HT1080 (cell line): ENCODE measurements at places on chromosomes 2 and 18.
A peak's percentile ranks its signal among the peaks of the same experiment; 100 is the strongest.

GRCh38 chr18:8673256-8674209, 31.8 kb upstream of the MTCL1 start:
- DNase-seq = no peak

GRCh38 chr2:236853585-236854051, 232.1 kb upstream of the COPS8 start:
- DNase-seq = no peak

GRCh38 chr2:2192091-2192955, 138.8 kb downstream of the MYT1L start:
- DNase-seq = no peak

DNA sequence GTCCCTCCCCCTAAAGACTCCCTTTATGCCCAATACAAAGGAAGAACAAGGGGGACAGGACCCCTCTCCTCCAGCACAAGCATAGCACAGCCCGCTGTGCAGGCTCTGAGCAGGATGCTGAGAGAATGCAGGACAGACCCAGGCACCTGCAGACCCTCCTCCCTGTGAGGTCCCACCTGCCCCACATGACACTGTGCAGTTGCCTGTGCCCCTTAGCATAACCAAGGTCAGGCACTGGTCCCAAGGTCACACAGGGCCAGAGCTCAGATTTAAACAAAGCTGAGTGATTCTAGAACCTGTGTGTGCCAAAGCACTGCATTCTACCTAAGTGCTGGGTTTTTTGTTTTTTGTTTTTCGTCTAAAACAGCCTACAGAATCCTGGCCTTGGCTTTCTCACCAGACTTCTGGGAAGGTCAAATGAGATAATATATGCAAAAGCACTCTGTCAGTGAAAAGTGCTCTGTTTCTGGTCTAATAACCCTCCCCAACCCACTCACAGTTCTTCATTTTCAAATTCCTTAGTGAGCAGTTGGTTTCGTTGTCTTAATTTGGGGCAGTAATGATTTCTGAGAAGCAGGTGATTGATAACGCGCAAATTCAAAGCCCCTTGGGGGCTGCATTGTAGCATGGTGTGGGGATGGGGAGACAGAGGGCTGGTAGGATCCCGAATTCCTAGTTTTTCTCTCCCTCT, 125.7 kb downstream of the KCTD1 start:
- DNase-seq = no peak

DNA sequence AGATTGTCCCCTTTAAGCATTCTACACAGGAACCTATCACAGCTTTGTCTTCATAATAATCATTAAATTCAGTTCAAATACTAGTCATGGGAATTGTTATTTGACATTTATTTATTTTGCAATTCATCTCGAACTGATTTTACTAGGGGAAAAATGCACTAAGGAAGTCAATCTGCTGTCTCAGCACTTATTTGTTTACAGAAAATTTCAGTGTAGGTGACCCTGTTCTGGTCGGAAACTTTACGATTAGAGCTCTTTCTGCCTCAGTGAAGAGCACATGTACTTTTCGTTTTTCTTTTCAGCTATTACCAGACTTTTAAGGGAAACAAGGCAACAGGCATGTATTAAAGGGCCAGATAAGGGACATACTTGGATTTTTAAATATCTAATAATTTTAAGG, 1405.7 kb upstream of the ZEB2 start:
- no peak for DNase-seq

DNA sequence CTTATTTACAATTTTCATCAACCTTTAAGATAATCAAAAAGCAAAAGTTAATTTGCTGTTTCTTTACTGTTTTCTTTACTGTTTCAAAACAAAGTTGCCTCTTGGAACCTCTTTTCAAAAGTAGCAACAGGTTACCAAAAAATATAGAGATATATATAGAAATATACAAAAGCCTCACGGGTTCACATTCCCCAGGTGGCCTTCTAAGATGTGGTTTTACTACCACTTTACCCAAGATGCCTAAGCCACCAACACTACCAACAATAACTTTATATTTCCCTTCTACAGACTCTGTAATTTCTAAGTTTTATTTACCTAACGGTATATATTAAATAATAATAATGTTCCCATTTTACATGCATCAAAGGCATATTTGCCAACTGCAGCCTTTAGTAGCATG, 4.9 kb downstream of the CYB5A start:
- DNase-seq = no peak

DNA sequence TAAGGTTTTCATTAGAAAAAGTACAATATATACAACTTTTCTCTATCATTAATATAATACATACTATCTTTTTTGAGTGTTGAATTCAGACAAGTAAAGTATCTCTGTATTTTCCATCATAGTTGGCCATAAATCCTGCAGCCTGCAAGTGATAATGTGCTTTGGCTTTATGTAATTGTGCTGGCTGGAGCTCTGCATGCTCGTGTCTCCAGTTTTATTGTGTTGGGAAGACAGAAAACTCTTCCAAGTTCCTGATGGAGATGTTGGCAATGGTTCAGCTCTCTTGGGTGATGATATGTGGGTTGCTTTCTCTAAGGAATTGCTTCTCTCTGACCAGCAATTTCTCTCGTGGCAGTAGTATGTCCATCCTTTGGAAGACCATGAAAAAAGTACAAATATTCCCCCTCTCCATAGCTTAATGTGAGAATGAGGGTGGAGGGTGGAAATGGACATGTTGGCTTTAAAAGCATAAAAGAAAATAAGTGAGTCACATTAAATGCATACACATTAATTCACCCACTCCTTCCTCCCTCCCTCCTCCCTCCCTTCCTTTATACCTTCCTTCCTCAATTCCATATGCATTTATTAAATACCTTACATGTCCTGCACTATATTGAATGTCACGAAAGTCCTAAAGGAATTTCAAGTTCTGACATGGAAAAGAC, 344.2 kb downstream of the MTX2 start:
- peak; percentile 36 for DNase-seq

GRCh38 chr18:44156126-44156525, 524.6 kb upstream of the SETBP1 start:
- no peak for DNase-seq

DNA sequence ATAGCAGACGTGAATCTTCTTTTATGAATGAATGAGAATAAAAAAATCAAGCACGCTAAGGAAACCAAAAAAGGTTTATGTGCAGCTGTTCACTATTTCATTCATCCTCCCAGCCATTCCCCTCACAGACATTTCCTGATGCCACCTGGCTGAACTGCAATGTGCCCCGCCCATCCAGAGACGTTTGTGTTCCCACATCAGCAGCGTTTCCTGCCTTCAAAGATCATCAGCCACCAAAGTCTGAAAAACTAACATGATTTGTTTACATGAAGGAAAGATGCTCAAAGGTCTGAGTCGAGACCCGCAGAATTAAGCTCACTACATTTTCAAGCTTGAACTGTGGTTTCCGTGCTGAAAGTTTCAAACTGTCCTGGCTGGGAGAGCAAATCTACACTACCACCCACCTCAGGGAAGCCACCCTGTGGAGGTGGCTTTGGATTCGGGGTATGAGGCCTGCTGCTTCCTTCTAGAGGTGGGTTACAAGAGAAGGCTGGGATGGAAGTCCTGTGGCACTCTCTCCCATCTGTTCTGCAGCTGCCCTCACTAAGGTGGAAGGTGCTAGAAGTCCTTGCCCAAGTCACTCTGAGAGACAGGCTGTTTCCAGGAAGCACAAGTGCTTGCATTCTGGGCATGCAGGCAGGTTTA, 201.3 kb upstream of the OSR1 start:
- DNase-seq = no peak

GRCh38 chr18:62938487-62938886, 223.1 kb downstream of the PHLPP1 start:
- DNase-seq = no peak

DNA sequence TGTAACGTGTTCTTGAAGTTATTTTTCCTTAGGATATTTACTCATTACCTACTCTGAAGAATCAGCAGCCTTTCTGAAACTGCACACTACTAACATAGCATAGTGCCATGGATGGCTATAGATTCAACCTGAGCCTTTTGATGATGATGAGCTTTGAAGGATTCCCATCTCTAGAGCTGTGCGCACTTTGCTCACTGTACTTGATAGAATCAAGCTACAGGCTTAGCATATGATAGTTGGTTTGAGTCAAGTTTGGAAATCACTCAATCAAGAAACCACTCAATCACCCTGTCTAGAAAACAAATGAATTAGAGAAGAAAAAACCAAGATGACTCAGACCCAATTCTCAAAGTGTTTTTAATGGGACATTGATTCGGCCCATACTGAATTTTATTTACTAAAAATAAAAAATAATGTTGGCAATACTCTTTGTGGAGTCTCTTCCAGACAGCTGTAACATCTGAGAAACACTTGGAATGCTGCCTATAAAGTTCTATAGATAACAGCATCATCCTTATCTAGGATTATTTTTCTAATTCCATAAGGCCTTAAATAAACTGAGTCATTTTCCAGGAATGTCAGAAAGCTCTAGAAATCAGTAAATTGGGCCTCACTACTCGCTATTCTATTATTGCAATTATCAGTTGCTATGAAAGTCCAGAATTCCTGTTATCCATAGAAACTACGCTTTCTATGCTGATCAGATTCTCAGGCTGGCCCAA, 259.0 kb upstream of the ERBB4 start:
- no peak for DNase-seq
